ENCODE measurements at places on chromosomes 7 and 10.

- DNase-seq: no peak
Observed at GRCh38 chr7:44431091-44431608, 59.3 kb downstream of the NUDCD3 start.

DNA sequence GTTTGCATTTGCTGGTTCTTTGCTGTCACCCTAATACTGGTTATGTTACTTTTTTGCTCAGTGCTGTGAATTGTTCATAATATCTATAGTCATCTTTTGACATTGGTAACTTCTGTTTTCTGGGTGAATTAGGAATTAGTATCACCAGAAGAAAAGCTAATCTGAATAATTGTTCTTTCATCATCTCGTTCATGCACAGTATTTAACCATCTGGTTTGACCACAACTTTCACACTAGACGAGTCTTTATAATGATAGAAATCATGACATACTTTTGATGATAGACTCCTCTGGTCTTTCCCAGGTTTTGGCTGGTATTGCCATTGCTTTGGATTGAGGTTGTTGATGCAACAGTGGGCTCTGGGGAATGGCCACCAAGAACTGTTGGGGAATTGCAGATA lies 25.1 kb downstream of the SGPL1 start:
- no peak for DNase-seq

GRCh38 chr7:4437916-4438315 lies 244.2 kb upstream of the FOXK1 start:
- DNase-seq: no peak

DNA sequence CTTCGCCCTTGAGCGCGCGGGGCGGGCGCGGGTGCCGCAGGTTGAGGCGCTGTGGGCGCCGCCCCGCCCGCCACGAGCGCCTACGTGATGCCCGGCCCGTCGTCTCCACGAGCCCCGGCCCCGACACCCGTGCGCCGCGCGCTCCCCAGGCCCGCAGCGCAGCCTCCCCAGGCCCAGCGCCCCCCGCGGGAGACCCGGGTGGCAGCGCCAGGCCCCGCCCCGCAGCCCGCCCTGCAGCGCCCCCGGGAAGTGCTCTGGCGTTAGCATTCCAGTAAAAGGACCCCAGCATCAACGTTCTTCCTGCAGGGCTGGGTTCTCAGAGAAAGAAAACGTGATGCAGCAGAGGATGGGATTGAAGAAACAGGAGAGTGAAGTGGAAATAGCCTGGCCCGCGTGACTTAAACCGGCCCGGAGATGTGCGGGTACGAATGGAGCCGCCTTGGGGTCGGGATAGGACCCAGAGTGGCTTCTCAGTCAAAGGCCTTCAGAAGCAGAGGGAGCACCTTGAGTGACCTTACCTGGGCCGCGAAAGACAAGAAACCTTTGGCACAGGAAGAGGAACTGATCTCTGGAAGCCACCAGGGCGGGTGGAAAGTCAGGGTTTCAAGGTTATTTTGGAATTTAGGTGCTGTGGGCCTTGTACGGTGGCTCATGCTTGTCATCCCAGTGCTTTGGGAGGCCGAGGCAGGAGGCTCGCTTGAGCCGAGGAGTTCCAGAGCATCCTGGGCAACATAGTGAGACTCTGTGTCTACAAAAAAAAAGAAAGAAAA lies 1.8 kb downstream of the PFKP start:
- DNase-seq: no peak

DNA sequence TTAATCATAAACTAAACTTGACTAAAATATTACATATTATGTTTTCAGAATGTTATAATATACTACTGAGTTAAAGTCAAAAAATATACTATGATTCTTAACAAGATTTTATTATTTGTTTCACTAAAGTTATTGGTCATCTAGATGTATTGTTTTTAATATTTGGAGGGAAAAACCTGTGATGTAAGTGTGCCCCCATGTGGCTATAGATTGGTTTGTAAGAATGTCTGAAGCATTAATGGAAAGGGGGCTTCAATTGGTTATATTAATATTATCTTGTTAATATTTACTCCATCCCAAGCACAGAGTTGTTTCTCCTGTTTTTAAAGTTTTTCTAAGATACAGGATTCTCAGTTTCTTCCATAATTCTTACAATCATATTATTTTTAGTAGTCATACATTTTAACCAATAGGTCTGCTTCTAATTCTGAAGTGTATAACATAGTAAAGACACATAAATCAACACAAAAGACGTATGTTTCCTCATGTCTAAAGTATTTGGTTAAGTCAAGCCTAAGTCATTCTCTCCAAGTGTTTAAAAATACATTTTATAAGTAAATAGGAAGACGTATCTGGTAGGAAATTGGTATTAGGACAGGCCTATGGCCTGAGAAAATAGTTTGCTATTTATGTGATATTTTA lies 58.0 kb downstream of the GNAT3 start:
- DNase-seq: no peak

GRCh38 chr7:91064052-91064451 lies 200.2 kb upstream of the FZD1 start:
- no peak for DNase-seq

DNA sequence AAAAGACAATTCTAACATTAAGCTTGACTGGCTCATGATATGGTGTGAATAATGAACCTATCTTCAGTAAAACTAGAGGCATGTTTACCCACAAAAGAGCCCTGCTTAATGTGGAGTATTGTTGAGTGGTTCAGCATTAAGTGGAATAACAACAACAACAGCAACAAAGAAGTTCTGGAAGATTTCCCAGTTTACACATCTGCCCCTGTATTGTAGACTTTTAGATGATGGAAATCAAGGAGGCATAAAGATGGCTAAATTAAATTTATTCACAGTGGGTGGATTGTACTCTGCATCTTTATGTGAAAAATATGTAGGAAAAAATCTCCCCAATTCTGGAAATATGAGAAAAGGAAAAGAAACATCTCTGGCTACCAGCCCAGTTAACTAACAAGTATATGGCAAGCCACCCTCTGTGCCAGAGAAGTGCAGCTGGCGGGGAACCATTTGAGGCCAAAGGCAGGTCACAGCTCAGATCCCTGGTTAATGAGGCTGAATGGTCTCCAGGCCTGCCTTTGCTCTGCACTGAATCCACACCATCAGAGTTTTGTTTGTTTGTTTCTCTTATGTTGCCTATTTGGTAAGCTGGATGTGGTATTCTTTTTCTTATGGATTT lies 186.0 kb downstream of the SEMA3D start:
- DNase-seq: no peak

- no peak for DNase-seq
Observed at GRCh38 chr10:122856902-122857301, 11.2 kb upstream of the CUZD1 start.

- no peak for DNase-seq
Observed at GRCh38 chr7:3078514-3078913, 34.8 kb upstream of the CARD11 start.

DNA sequence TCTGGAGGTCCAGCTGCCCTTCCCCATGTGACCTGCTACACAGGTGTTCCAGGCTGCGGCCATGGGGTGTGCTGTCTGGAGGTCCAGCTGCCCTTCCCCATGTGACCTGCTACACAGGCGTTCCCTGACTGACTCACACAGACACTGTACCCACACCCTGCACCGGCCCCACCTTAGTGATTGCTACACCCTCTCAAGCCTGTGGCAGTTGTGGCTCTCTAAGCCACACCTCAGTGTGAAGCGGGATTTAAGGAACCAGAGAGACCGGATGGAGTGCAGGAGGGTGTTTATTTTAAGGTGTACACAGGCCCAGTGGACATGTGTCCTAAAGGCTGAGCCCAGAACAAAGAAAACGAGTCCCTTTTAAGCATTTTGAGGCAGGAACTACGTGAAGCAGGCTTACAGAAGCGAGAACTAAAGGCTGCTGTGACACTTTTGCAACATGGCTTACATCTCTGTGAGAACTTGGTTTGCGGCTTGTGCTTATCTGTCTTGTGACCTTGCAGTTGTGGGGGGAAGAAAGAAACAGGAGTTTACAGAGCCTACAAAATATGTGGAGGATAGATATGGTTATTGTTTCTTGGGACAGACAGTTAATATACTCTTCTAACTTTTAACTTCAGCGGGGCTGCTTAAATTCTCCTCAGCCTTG lies 326.4 kb downstream of the PAXIP1 start:
- no peak for DNase-seq

DNA sequence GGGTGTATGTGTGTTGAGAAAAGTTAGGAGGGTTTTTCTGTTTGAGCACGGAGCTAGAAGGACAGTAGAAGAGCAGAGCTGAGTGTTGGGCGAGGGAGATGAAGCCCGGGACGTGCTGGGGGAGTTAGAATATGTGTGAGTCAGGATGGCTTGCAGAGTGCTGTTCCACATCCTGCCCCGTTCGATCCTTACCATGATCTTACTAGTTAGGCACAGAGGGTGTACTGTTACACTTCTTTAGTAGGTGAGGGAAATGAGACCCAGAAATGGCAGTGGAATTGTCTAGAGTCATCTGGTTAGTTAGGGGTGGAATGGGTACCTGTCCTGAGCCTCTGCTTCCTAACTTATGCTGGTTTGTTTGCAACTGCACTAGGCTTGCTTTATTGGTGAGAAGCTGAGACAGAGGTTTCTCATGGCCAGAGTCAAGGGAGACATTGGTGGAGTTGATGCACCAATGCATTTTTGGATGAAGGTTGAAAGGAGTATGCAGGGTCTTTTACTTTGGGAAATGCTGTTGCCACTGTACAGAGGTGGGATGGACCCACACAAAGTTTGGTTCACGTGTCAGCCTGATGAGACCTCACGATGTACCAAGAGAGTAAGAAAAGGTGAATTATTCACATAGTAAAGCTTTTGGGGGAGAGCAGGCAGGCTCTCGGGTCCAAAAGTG lies 42.4 kb downstream of the CCNY start:
- DNase-seq: peak; percentile 17

GRCh38 chr7:118580743-118581382 lies 356.4 kb downstream of the ANKRD7 start:
- no peak for DNase-seq

- no peak for DNase-seq
Observed at GRCh38 chr7:20532890-20533289, 82.6 kb upstream of the ABCB5 start.

GRCh38 chr10:103431902-103432301 lies 20.3 kb downstream of the CALHM2 start:
- no peak for DNase-seq

GRCh38 chr10:31977440-31978155 lies 49.0 kb upstream of the ARHGAP12 start:
- DNase-seq: no peak

DNA sequence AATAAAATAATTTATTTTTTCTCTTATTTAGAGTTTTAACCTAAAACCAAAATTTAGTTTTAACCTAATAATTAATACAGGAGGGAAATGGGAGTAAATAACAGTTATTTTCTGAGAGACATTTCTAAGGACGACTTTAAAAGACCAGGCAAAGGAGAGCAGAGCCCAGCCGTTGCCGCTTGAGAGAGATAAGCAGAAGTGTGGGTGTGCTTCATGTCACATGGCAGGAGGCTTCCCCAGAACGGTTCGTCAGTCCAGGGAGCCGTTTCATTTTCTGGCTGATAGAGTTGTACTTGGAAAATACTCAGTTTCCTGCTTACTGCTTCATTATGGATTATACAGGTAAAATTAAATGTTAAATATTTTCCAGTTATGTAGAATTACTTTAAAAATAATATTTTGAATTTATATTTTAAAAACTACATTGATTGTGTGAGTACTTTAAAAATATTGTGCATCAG lies 61.4 kb downstream of the ST7 start:
- no peak for DNase-seq

DNA sequence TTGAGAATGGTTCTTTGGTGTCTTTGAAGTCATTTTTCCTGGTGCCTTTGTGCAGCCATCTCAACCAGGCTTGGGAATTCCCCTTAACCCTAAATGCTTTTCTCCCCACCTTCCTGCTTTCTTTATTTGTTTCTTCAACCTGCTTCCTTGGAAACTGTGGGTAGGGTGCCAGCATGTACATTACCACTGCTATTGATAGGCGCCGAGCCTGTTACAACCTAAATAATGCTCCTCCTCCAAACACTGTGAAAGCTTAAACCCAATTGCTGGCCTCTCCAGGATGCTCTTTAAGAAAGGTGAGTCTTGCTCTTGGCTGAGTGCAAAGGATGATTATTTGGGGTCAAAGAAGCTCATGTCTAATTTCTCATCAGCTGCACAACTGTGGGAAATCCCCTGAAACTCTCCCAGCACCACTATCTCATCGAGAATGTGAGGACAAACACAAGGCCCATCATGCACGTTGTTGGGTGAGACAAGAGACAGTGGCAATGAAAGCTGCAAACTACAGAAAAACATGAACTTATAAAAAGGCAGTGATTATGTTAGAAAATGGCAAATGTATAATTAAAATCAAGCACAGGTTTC lies 285.5 kb upstream of the IGFBP3 start:
- no peak for DNase-seq

DNA sequence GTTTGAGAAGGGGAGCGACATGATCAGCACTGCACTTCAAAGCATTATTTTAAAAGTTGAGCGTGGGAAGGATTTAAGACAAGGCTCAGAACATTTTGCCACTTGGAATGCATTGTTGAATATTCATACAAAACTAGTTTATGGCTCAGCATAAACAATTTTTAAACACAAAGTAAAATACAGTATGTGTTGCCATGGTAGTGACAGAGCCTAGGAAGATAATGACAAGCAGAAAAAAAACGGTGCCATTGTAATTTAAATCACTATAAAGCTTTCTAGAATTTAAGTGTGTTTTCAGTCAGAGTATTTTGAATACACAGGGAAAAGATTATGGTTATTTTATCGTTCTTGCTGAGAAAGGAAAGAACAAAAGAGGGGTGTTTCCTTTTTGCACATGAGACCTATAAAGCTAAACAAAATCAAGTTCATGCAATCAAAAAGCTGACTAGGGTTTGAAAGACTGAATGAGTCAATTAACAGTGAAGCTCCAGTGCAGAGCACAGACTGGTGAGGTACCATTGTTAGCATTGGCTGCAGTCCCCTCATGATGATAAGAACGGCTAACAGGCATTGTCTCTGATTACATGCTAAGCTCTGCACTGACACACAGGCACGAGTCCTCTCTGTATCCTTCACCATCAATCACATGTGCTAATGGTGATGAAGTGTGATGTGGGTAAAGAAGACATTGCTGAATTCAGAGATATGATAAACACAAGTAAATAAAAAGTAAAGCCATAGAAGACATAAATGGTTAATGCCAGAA lies 181.9 kb upstream of the VSTM2A start:
- no peak for DNase-seq
